Endothelial cell of umbilical vein (primary cell): ENCODE measurements at places on chromosomes 3 and 15. TPM values are rescaled to one million over a fixed set of nuclear protein-coding genes. Genes with fewer than 3 reads are reported as not detected.

DCLK3 gene
- not detected in 2 replicates for total RNA-seq

FAM107A gene
- 8.2 and 10.7 TPM in 2 replicates for total RNA-seq

ZIC1 gene
- not detected in 2 replicates for total RNA-seq

DNA sequence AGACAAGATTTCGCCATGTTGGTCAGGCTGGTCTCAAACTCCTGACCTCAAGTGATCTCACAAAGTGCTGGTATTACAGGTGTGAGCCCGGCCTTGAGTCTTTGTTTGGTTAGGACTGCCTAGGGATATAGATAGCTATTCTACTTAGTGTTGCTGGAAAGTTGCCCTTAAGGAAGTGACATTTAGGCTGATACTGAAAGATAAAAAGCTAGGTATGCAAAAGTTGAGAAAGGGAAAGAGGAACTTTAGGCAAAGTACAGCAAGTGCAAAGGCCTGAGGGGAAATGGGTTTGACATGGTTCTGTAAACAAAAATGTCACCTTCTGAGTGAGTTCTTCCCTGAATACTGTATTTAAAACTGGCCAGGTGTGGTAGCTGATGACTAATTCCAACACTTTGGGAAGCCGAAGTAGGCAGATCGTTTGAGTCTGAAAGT lies 111.5 kb downstream of the ZNF609 start:
- peak; percentile 57 for DNase-seq

- DNase-seq: no peak
Observed at GRCh38 chr3:177499779-177500423, 302.6 kb upstream of the TBL1XR1 start.

- no peak for DNase-seq
Observed at GRCh38 chr15:39846108-39846507, 63.5 kb upstream of the FSIP1 start.

RTF1 gene
- total RNA-seq: 36.8 and 40.6 TPM in 2 replicates

DNA sequence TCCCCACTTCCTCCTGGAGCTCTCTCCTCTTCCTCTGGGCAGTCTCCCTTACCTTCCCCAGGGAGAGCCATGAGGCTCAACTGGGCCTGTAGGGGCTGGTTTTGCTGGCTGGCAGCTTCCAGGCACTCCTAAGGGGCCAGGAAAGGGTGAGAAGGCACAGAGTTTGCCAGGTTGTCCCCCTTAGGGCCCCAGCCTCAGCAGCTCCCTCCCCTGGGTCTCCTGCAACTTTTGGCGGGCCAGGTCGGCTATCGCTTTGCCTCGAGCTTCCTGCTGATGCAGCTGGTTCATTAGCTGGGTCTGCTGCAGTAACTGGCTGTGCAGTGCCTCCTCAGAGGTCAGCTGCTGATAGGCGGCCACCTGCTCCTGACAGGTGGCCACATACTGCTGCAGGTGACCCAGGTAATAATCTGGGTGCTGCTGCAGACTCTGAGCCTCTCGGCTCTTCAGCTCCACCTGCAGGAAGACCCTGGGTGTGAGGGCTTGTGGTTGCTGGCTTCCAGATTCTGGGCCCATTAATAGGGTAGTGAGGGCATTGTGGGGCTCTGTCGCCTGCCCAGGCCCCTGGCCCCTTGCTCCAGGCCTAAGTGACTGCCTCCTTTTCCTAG lies 29.7 kb upstream of the OR4F6 start:
- DNase-seq: no peak

- DNase-seq: no peak
Observed at GRCh38 chr3:144241404-144241803, 269.8 kb downstream of the DIPK2A start.

- no peak for DNase-seq
Observed at GRCh38 chr3:86147119-86147518, 843.8 kb downstream of the VGLL3 start.

GRCh38 chr3:100992231-100993012 lies 799 bp downstream of the ABI3BP start:
- DNase-seq: peak; percentile 88

DNA sequence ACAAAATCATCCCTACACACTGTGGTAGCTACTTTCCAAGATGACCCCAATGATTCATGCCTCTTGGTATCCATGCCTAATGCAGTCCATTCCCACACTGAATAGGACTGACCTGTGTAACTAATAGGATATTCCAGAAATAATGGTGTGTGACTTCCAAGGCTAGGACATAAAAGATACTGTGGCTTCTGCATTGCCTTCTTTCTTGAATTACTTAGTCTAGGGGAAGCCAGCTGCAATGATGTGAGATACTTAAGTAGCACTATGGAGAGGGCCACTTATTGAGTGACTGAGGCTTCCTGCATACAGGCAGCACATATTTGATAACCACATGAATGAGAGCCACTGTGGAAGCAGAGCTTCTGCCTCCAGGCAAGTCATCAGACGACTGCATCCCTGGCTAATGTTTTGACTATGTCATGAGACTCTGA lies 50.1 kb downstream of the NR1I2 start:
- DNase-seq: no peak

DNA sequence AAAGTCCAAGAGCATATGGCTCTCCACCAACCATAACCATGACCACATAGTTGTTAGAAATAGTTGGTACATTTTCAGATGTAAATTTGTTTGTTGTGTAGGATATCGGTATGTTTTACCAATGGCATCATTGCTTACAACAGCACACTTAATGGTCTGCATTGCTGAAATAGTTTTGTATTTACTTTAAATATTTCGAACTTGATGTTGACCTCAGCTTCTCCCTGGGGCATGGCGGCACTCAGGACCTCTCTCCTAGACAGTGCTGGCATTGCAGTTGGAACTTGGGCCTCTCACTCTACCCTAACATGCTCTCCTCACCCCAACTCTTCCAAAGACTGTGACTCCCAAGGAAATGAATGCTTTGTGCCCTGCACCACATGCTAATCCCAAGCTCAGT lies 5.0 kb downstream of the SLC22A13 start:
- no peak for DNase-seq
